ENCODE measurements at places on chromosomes 5 and 9.

GRCh38 chr9:133996531-133997520 is 4.7 kb upstream of the VAV2 start:
- no peak for DNase-seq

GRCh38 chr5:22683050-22683449 is 170.1 kb downstream of the CDH12 start:
- no peak for DNase-seq

GRCh38 chr5:170362102-170362501 is 27.1 kb downstream of the KCNMB1 start:
- peak; percentile 82 for DNase-seq

- no peak for DNase-seq
Observed at GRCh38 chr5:65984098-65984885, 57.9 kb downstream of the ERBIN start.

GRCh38 chr5:67870662-67871061 is 344.9 kb upstream of the PIK3R1 start:
- no peak for DNase-seq

- DNase-seq, result no peak
Observed at GRCh38 chr9:109419531-109419930, 78.6 kb downstream of the PTPN3 start.

DNA sequence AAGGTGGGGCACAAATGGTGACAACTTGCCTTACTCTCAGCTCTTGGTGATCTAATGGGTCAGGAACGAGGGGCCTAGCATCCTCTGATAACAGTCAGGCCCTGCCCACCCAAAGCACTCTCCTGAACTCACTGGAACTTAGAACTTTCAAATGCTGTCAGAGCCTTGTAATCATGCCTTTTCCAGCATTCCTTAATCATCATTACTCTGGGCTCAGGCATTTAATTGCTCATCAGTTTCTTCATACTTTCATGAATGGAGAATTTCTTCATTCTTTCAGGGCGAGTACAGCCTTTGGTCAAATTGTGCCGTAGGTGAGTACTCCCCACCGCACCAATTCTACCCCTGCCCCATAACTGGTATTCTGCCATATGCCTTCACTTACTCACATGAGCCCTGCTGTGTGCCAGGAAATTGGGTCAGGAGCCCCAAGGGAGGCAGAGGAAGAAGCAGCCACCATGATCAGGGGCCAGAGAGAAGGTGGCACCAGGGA is 30.2 kb upstream of the DUSP1 start:
- peak; percentile 20 for DNase-seq

- no peak for DNase-seq
Observed at GRCh38 chr5:93584596-93585040, 1.6 kb downstream of the NR2F1 start.

DNA sequence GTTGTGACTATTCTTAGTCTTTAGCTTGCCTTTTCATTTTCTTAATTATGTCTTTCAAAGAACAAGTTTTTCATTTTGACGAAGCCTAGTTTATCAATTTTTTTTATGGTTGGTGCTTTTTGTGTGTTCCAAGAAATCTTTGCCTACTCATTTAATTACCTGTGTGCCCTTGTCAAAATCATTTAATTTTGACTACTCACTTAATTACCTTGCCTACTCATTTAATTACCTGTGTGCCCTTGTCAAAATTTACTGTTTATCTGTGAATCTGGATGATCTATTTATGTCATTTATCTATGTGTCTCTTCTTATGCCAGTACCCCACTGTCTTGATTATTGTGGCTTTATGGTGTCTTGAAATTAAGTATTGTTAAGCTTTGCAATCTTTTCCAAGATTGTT is 63.9 kb downstream of the MTAP start:
- DNase-seq, result no peak

DNA sequence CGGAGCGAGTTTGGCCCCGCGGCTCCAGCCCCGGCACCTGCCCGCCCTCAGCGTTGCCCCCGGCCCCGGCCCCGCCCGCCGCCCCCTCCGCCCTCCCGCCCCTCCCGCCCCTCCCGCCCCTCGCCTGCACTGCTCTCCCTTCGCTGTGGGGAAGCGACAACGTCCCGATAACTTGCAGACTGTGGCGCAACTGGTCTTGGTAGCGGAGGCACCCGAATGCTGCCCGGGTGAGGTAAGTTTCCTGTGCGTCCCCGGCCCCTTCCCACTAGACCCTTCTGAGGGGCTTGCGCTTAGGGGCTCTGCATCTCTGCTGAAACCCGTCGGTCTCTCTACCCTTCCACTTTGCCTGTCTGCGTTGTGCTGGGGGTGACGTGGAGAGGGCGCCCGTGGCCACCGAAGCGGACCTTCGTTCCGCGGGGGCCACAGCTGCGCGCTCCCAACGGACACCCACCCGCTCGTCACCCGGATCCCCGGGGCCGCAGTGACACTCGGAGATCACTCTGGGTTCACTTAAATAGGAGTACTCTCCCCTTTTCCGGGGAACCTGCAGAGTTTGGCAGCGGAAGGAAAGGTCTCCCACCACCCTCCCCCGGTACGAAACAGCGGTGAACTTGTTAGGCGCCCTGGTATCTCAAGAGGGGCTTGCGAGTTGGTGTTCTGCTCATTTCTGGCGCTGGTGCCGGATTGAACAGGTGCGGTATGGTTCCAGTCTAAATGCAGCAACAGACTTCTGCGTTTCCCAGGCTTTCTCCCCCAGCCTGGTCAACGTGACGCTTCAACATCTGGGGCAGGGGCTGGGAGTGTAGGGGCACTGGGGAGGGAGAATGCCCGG is 707 bp downstream of the PIP5K1B start:
- peak; percentile 69 for DNase-seq

- DNase-seq, result peak; percentile 90
Observed at GRCh38 chr5:171387970-171388815, 544 bp downstream of the NPM1 start.

DNA sequence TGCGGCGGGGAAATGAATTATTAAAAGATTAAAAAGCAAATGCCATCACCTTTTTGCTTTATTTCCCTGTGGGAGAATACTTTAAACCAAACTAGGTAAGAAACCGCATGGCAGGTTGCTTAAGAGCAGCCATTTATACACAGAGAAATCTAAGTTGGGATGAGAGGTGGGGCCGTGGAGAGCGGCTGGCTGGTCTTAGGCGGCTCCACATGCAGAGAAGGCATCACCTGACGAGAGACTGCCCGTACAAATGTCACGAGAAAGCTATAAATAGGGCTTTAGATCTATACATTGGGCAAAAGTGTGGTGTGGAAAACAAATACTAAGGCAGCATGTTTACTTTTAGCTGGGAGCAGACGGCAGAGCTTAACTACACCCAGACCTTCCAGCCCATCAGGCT is 39.4 kb downstream of the MED27 start:
- no peak for DNase-seq
